ENCODE measurements at places on chromosomes 1 and 21. TPM values are rescaled to one million over a fixed set of nuclear protein-coding genes. Genes with fewer than 3 reads are reported as not detected.

Gene MYOG
- not detected for total RNA-seq

Gene TRIM67
- total RNA-seq = not detected

Gene ADGRL2
- total RNA-seq = not detected

Gene FAM72B
- total RNA-seq = 0.47 TPM

Gene RNF223
- total RNA-seq = not detected

Gene CCDC17
- 2.1 TPM for total RNA-seq

Gene HLX
- 0.27 TPM for total RNA-seq

Gene CLDN17
- not detected for total RNA-seq

Gene BCAR3
- 0.92 TPM for total RNA-seq

Gene FBXO2
- total RNA-seq = 3.2 TPM

Gene S100A3
- total RNA-seq = not detected

Gene P3R3URF
- total RNA-seq = not detected

Gene GPR37L1
- not detected for total RNA-seq

Gene FMN2
- total RNA-seq = not detected

Gene DNMT3L
- not detected for total RNA-seq

Gene BTBD8
- total RNA-seq = 1.8 TPM

Gene HMGCS2
- not detected for total RNA-seq

Gene TSPEAR
- not detected for total RNA-seq

Gene LENEP
- total RNA-seq = not detected

Gene CELA2B
- not detected for total RNA-seq

Gene CAMSAP2
- 5.7 TPM for total RNA-seq

Gene SH2D1B
- total RNA-seq = not detected

Gene ADAMTS5
- total RNA-seq = not detected

Gene SGIP1
- 0.84 TPM for total RNA-seq

Gene RGSL1
- not detected for total RNA-seq

Gene C1QTNF12
- total RNA-seq = 4.8 TPM
